ENCODE measurements at places on chromosomes 7 and 10.

GRCh38 chr10:7587168-7587864 lies 79.5 kb downstream of the ITIH5 start:
- DNase-seq: no peak

- DNase-seq: no peak
Measured at GRCh38 chr10:24201503-24202180, 7.3 kb upstream of the KIAA1217 start.

DNA sequence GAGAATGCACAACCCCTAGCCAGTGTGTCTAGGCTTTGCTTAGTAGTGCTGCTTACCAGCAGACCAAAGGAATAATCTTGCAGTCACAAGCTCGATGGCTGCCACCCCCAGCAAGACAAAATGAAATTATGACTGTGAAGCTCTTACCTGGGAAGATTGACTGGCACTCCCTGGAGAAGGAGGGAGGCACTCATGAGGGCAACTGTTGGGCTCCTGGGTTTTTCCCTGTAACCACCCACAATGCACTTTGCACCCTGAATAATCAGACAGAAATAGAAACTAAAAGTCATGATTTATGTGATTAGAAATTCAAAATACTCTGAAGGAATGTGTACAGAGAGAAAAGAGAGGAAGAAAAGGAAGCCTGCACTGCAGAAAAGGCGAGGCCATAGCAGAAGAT lies 144.3 kb upstream of the DGKB start:
- DNase-seq: no peak

- no peak for DNase-seq
Measured at GRCh38 chr7:125278318-125278717, 348.7 kb upstream of the POT1 start.

DNA sequence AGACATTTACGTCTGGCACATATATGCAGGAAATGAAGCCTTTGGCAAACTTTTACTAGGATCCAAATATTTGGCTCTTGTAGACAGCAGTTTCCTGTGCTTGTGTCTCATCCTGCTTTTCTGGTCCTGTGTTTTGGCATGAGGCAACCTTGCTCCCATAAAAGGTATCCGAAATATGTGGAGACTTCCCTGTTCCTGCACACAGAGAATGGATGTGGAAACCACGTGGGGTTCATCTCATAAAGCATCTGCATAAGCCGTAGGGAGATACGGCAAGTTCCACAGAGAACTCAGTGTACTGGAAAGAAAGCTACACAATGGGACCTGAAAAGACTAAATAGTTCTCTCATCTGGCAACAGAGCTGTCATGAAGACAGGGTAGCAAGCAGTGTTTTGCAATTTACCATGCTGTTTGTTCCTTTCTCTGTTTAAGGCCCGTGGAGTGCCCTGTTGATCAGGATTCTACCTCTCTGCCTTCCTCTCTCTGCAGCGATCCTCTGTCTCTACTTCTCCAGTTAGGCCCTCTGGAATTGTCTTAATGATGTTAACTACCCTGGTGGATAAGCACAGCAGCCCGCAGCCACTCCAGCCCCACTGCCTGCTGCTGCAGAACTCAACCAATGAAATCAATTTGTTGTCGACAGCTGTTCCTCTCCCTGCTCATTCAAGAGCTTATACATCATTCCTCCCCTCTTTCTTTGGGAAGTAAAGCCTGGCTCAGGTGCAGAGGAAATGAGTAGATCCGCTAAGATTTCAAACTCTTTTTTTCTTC lies 293.6 kb downstream of the CSTF2T start:
- no peak for DNase-seq

- no peak for DNase-seq
Measured at GRCh38 chr7:92333866-92334265, 88.1 kb downstream of the ANKIB1 start.

GRCh38 chr7:32147546-32148268 lies 77.5 kb upstream of the PDE1C start:
- no peak for DNase-seq

DNA sequence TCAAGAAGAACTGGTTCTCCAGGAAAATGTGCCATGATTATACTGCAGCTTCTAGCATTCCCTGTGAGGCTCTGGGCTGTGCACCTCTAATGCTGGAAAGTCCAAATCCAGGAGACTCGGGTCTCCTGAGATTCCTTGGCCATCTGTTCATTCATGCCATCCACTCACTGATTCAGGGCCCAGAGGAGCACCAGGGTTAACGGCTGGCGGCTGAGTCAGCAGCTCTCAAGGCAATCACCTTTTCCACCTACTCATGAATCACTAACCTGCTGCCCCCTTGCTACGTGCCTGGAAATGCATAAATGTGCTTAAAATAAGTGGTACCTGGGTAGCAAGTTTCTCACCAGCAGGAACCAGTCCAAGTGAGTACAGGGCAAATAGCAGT lies 132.7 kb downstream of the KCNMA1 start:
- DNase-seq: no peak

DNA sequence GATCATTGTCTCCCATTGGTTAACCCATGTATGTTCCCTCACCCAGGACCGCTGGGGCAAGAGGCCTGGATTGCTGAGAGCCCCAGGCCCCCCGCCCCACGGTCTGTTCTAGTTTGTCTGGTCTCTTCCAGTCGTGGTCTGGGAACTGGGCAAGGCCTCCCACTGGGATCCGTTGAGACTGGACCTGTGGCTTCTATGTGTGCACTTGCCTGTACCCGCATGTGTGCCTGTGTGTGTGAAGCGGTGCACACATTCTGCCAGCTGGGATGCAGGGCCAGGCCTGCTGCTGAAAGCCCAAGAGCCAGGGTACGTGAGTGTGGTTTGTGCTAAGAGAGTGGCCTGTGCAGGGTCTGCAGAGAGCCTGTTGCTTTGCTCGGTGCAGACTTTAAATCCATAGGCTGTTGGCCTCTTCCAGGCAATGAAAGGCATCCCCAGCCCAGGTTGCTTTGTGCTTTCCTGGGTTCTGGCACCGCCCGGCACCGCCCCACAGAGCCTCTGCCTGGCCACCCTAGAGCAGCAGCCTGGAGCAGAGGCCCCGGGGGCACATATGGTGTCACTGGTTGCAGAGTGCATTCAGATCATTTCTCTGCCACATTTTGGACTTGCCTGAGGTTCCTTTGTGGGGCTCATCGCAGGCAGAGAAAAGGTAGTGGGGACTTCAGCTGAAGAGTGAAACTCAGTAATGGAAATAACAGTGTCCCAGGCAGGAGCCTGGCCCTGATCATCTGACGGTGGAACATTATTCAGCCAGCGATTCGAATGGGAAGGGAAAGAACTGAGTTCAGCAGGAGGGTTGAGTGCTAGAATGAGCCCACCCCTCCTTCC lies 215.5 kb downstream of the GLRX3 start:
- no peak for DNase-seq

DNA sequence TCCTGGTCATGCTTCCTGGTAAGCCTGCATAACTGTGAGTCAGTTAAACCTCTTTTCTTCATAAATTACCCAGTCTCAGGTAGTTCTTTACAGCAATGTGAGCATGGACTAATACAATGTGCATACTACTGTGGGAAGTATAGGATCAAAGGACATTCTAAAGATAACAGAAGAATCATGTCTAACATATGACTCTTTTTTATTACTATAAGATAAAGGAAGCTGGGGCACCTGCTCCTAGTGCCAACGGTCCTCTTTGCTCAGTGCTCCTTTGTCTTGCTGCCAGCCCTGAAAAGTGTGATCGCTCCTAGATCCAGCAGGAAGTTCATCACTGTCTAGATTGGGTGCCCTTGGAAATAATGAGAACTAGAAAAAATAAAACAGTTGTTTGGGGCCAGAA lies 143.3 kb upstream of the NOBOX start:
- DNase-seq: no peak

DNA sequence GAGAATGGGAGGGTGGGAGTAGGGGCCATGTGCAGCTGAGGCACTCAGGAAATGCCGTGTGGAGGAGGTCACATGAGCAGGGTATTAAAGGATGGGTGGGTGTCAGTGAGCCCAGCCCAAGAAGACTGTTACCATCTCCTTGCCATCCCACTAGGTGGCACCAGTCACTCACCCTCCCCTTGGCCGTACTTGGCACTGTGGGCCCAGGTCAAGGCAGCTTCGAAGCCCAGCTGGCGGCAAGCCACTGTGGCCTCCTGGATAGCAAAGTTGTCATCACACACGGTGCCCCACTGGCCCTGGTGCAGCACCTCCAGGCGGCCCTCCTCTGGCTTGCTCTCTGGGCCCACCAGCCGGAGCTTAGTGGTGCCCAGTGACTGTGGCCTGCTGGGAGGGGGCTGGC lies 5.4 kb downstream of the LOXL4 start:
- no peak for DNase-seq

GRCh38 chr10:93501650-93502049 lies 5.2 kb downstream of the CEP55 start:
- no peak for DNase-seq

DNA sequence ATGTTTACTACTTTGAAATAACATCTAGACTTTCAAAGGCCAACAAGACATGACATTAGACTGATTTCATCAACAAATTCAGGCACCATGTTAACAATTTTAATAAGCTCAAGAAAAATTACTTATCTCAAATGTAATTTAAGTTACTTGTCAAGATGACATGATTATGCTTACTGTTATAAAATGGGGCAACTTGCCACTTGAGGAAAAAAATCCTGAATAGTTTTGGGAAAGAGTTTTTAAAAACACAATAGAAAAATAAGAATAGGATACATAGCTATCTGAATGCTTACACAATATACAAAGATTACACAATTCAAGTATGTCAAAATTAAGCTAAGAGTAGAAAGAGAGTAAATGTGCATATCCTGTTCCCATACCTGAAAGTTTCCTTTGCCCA lies 85.4 kb downstream of the RNF32 start:
- DNase-seq: no peak

DNA sequence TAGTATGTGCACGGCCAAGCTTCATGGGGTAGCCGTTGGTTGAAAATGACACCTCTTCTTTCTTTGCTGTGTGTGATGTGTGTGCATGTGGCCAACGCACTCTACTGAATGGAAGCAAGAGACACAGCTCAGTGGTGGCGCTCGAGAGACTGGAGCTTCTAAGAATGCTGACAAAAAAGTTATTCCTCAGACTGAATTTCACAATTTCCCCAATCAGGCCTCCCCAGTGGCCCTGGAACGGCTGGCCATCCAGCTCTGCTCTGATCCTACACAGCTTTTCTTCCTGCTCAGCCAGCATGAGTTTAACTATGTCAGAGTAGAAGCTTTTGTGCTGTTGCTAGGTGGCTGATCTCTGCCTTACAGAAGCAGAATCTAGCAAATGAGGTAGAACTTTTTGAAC lies 186.7 kb upstream of the PLXDC2 start:
- DNase-seq: peak; percentile 89

GRCh38 chr10:120598386-120598785 lies 141.4 kb downstream of the PLPP4 start:
- DNase-seq: no peak

GRCh38 chr7:131950758-131951157 lies 394.3 kb upstream of the PODXL start:
- DNase-seq: no peak

DNA sequence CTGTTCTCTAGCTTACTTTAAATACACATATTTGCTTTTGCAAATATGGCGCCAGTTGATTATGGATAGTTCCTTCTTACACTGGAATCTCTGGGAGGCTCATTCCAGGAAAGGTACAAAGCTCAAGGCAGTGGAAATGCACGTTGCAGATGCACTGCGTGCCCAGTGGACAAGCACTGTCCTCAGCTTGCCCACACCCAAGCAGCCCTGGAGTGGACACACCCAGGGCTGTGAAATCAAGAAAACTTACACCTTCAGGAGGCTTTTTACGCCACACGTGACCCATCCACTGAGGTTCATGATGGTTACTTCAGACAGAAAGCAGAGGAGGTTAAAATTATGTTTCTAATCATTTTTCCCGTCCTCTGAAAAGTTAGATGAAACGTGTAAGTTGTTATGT lies 248.5 kb downstream of the VTI1A start:
- no peak for DNase-seq

- DNase-seq: no peak
Measured at GRCh38 chr7:17126413-17127268, 171.8 kb upstream of the AHR start.

- DNase-seq: no peak
Measured at GRCh38 chr10:23203369-23204325, 11.5 kb downstream of the PTF1A start.

GRCh38 chr7:128946936-128947830 lies 9.5 kb downstream of the IRF5 start:
- DNase-seq: no peak

GRCh38 chr10:55200020-55200419 lies 399.0 kb upstream of the PCDH15 start:
- DNase-seq: no peak

DNA sequence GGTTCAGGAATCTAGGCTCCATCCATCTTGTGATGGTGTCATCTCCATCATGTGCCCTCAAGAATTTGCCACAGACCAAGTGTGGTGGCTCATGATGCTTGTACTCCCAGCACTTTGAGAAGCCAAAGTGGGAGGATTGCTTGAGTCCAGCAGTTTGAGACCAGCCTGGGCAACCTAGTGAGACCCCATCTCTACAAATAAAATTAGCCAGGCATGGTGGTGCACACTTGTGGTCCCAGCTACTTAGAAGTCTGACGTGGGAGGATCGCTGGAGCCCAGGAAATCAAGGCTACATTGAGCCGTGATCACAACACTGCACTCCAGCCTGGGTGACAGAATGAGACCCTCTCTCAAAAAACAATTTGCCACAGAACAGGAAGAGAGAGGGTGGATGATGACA lies 53.0 kb upstream of the SEPHS1 start:
- no peak for DNase-seq

DNA sequence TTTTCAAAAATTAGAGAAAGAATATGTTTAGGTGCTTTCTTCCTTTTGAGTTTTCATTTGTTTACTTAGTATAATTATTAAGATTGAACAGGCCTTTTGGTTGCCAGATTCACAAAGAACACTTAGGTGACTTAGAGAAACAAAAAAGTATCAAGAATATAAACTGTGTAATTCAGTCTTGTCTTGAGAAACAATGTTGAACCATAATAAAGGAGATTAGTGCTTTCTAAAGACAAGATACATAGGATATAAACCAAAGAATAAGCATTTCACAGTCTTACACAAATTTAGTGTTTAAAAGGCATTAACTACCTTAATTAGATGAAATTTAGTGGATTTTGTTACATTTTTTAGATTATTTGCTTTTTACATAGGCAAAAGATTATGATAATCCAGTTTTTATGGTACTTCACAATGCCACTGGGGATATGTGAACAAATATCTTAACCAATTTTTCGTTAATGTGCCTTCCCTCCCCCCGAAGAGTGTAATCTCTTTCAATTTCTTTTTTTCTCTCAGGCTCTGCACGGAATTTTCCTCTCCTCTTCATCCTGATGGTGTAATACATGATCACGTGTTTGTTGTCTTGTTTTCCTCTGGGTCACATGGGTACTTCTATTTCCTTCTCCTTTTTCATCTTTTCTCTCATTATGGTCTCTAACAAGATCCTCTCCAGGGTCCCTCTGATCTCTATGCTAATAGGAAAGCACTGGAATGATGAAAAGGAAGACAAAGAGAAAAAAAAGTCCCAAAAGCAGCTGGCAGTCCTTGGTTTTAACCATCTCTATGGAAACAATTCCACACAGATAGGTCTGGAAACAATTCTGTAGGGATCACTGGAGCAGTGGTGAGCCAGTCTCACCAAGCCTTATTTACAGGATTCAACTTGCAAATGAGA lies 3.7 kb upstream of the HNRNPH3 start:
- DNase-seq: no peak
